Thymus (tissue), 14 donors: ENCODE measurements at places on chromosomes 5 and 9.
A peak's percentile ranks its signal among the peaks of the same experiment; 100 is the strongest.

GRCh38 chr5:52878656-52879055, 90.9 kb downstream of the ITGA1 start:
- DNase-seq, result no peak

DNA sequence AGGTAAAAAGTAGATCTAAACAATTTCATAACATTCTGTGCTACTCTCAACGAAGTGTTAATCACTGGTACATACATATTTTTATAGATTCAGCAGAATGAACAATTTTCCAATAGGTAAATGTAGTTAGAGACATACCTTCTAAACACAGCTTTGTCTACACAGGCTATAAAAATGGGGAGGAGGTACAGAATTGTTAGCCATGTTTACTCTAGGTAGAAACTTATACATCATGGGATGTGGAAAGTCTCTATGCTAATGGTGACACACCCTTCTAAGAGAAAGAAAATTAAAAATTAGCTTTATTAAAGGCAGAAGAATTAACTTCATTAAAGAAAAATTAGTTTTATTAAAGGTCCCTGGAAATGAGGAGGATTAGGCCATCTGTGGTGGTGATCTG, 11.8 kb downstream of the C5orf63 start:
- DNase-seq, result no peak

GRCh38 chr9:137606005-137606621, 627 bp downstream of the ARRDC1 start:
- DNase-seq, result no peak

GRCh38 chr5:95057615-95058014, 227.3 kb downstream of the MCTP1 start:
- no peak for DNase-seq

DNA sequence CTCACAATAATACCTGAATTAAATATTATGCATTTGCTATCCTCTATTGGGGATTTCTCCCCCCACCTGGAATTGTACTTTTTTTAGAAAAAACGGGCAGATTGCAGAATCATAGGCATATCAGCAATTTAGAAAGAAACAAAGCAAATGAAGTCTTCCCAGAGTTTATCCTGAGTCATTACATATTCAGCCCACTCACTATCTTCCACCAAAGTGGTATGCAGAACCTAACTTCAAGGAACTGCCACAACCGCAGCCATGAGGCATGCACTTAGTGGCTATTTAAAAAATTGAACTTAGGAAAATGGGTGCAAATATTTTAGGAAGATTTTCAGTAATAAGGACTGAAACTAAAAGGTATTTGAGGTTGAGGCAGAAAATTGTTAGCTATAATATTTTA, 48.6 kb downstream of the UBAP1 start:
- no peak for DNase-seq

- no peak for DNase-seq
Measured at GRCh38 chr5:111143910-111144309, 51.8 kb downstream of the WDR36 start.

DNA sequence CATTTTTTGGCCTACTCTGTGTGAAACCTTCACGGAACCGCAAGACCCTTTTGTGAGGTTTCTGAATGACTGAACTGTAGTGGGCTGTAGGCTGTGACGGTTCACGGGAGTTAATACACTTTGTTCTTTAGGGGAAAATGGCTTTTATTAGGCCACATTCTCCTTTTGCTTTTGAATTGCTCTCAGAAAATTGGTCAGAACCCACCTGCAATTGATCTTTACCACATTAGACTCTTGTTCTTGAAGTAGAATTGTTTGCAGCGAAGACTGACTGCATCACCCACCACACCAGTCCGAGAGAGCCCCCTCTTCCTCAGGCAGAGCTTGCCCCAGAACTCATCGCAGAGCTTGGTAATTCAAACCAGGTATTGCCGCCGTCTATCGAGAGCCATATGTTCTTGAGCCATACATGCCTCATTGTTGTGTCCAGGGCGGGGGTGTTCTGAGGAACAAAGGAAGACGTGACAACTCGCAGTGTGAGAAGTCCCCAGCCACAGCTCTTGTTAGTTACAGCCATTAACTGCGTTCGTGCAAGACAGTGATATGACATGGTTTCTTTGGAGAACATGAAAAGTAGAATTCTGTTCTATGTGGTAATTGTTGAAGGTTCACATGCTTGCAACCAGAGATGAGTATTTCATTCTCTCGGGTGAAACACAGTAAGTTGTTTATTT, 166.4 kb upstream of the OTULINL start:
- no peak for DNase-seq

GRCh38 chr9:33458444-33458843, 11.1 kb upstream of the AQP3 start:
- peak; percentile 59 for DNase-seq

DNA sequence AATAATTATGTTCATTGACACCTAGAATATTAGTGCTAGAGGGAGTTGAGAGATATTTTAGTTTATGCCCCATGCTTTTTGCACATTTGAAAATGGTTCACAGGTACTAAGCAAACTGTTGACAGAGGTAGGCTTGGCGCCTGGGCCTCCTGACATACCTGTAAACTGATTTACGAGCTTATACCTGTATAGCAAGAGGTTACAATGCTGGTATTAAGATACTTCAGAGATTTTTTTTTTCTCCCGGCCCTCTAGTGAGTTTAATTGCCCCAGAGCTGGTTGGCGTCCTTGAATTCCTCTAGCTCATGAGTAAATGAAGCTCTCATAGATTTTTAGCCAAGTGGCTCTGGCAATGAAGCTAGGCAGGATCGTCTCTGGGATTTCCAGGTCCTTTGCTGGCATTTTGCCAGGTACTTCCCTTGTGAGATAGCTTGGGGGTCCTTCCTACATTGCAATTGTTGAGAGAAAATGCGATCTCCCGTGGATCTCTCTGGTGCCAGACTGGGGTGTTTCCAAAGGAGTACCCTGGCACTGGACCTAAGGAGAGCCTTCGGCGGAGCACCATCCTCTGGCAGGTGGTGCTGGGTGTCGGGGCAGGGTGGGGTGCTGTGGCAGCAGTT, 9.0 kb downstream of the SLC36A1 start:
- DNase-seq, result no peak

DNA sequence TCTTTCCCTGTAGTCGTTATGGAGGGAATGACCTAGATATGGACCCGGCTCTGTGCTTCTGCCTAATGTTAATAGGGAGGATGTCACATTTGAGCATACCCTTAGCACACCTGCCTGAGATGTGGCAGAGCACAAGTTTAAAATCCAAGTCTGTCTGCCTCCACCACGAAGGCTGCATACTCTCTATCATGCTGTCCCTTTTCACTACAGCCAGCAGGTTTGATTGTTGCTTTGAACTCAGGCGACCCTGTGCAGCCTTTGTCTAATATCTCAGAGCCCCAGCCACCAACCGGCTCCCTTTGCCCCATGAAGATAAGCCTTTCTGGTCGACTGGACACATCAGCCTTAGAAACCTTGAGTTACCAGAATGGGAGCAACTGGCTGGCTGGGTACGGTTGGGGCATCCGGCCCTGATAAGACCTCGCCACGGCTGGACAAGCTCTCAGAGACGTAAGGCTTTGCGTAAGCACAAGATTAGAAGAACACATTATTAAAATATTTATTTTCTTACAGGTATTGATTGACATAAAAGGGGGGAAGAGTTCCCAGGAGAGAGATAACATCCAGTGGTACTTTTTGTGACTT, 222.0 kb upstream of the TRIM32 start:
- DNase-seq, result no peak

GRCh38 chr9:122190597-122191381, 31.1 kb downstream of the MORN5 start:
- no peak for DNase-seq

DNA sequence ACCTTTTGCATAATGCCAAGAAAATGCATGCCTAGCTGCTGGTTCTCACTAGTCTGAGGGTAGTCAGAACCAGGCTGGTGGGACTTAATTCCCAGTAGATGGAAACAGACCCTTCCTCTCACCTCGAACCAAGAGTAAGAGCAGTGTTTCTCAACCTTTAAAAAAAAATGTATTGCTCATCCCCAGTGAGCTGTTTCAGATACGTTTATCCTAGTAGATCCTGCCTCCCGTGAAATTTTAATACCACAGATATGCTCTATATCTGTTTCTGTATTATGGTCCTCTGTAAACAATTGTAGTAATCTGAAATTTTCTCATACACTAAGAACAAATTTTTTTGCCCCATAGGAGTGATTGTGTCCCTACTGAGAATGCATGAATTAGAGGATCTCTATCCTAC, 86.2 kb downstream of the TEK start:
- DNase-seq, result no peak

GRCh38 chr9:126805554-126806262, 868 bp downstream of the ZBTB43 start:
- DNase-seq, result peak; percentile 23

DNA sequence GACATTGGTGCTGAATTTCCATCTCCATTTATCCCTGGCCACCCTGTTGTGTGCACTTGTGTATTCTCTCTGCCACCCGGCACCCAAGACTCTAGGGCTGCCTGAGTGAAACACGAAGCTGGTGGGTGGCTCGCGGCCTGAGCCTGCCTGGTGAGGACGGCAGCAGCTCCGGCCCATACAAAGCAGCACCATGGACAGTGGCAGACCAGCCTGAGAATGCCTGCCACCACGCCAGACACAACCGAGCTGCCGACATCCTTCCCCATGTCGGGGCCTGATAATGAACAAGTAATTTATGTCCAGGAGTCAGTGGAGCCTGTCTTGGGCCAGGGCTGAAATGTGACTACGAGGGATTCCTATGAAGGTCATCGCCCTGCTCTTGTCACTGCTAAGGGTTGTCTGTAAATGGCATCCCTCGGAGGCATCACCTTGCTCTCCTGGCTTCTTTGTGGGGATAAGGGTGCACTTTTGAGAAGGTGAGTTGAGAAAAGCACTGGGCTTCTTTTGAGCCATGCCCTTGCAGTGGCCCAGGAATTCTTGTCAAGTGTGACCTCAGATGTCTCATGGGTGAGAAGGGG, 175.7 kb downstream of the MELK start:
- DNase-seq, result no peak

DNA sequence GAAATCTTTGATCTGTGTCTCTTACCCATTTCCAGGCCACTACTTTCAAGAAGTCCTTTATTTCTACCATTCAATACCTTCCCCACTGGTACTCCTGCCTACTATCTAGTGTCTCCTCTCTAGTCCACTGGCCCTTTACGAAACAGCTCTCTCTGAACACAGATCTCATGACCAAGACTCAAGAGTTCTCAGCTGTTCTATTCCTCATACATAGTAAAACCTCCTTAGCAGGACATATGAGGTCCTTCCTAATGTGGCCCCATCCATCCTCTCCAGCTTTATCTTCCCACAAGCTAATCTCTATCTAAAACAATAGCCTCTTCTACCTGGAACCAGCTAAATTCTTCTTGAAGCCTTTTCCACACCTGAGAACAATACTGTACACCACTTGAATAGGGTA, 2.6 kb downstream of the TEX10 start:
- DNase-seq, result no peak

DNA sequence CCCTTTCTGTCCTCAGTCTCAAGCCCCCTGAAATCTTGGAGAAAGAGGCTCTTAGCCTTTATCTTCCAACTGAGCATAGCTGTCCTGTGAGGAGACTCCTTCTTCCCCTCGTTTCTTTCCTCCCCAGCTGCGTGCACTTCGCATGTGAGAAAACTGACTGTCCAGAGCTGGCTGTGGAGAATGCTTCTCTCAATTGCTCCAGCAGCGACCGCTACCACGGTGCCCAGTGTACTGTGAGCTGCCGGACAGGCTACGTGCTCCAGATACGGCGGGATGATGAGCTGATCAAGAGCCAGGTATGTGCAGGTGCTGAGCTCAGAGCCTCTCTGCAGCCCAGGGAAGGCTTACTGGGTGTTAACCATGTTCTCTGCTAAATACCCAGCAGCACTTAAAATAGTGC, 190.8 kb downstream of the PAPPA start:
- no peak for DNase-seq

GRCh38 chr9:95045751-95046150, 271.8 kb downstream of the FANCC start:
- DNase-seq, result no peak

- no peak for DNase-seq
Measured at GRCh38 chr5:62692946-62693713, 114.5 kb downstream of the LRRC70 start.

DNA sequence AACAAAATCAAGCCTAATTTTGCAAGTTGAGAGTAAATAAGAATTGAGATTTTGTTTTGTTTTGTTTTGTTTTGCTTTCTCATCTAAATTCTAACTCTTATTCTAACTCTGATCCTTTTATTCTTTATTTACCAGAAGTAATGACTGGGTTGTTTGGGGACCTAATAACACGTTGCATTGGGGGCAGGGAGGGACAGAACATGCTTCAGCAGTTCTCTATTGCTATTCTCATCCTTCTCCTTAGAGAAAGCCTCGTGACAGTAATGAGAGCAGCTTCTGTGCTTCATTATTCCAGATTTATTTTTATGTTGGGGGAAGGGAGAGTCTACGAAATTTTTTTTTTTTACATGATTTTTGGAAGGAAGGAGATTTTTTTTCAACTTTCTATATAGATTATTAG, 21.1 kb downstream of the CPEB4 start:
- no peak for DNase-seq

GRCh38 chr5:76582230-76583162, 40.7 kb downstream of the F2RL2 start:
- DNase-seq, result no peak

DNA sequence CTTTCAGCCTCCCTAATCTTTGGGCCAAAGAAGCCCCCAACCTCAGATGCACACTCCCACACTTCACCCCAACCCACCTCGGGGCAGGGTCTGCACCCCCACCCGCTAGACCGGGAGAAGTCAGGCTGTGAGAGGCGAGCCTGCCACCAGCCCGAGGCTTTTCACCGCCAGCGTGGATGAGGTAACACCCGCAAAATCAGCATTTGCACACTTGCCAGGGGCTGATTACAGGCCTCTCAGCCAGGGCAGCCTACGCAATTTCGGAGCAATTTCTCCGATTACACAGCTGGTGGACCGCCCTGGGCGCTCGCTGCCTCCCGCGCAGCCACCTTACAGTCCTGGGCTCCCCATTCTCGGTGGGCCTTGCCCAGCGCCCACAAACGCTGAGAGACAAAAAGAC, 68.5 kb downstream of the FOXD1 start:
- DNase-seq, result no peak

GRCh38 chr9:84061613-84062193, 81.1 kb downstream of the RMI1 start:
- no peak for DNase-seq

- no peak for DNase-seq
Measured at GRCh38 chr5:82747986-82748385, 329.2 kb downstream of the TMEM167A start.

GRCh38 chr5:144093868-144094267, 76.6 kb downstream of the YIPF5 start:
- no peak for DNase-seq

GRCh38 chr5:137563646-137564397, 64.7 kb upstream of the SPOCK1 start:
- no peak for DNase-seq

DNA sequence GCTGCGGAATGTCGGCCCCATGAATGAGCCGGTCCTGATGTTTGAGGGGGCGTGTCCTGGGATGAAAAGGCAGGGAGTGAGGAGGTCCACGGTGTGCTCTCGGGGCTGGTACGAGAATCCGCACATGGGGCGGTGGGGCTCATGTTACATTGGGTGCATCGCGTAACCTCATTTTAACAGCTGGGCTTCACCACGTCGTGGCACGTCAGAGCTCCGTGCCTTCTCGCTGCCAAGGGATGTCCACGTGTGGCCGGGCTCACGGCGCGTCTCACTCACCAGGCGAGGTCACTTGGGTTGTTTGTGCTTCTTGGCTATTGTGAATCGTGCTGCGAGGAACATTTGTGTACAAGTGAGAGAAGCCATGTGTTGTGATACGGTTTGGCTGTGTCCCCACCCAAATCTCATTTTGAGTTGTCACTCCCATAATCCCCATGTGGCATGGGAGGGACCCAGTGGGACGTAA, 29.1 kb upstream of the IRX4 start:
- DNase-seq, result no peak
